Naive thymus-derived CD8-positive, alpha-beta T cell (primary cell): ENCODE measurements at places on chromosomes 11 and 22.
A peak's percentile ranks its signal among the peaks of the same experiment; 100 is the strongest.

DNA sequence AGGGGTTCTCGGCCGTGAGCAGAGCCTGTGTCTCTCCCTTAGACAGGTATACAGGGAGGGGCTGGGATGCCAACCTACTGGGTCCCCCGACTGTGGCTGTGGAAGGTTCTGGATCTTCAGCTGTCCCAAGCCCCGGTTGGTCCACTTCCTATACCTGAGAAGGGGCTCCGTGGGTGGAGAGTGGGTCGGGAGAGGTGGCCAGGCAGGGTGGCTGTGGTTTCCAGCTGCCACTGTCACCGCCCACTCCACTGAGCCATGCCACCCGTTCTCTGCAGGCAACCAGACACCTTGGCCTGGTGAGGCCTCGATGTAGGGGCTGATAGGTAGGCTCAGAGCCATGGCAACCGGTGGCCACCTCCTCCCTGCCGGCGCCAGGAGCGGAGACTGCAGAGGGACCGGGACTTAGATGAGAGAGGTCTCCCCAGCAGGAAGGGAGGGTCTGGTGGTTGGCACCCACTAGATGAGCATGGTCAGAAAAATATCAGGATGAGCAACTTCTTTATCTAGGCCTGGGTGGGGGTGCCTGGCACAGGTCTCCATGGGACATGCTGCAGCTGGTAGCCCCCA lies 53.8 kb downstream of the TRIOBP start:
- no peak for DNase-seq

- DNase-seq, result peak; percentile 49
Observed at GRCh38 chr11:119363851-119364590, 17.5 kb downstream of the USP2 start.

- no peak for DNase-seq
Observed at GRCh38 chr22:44683237-44683636, 18.8 kb upstream of the PRR5 start.

- DNase-seq, result no peak
Observed at GRCh38 chr11:29435421-29435820, 581.4 kb downstream of the KCNA4 start.

DNA sequence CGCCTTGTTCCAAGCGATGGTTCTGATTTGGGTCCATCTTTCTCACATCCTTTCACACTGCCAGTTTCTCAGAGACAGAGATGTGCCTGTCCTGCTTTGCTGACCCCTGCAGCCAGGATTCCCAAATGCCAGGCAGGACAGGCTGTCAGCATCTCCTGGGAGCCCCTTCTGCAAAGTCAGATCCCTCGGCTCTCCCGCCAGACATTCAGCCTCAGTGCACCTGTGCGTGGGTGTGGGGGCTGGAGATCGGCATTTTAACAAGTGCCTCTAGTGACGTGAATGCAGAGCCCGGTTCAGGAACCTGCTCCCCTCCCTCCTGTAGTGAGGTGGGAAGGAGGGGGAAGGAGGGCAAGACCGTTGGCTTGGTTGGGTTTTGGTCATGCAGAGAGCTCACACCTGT lies 108.9 kb upstream of the FGF3 start:
- DNase-seq, result no peak

DNA sequence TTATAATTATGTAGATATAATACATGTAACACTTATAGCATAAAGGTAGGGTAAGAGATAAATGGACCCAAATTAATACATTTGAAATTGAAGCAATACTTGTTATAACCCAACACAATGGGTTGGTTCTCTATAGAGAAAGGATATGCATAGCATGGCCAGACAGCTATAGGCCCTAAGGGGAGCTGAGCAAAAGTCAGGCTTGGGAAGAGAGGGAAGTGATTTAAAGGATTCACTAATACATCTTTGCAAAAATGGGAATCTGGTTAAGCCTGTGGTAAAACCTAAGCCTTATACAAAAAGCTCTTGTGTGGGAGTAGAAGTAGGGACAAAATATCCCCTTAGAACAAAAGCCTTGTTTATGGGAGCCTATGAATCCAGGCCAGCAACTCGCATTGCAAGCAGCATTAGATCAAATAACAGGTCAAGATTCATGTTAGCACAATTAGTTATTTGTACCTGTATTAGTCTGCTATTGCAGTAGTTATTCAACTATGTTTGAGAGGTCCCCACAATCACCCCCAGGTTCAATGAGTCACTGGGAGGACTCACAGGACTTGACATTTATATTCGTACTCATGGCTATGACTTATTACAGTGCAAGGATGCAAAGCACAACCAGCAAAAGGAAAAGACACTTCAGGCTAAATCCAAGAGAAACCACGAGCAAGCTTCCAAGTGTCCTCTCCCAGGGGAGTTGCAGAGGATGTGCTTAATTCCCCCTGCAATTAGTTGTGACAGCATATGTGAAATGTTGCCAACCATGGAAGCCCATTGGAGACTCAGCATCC lies 144.7 kb upstream of the LMO1 start:
- no peak for DNase-seq

DNA sequence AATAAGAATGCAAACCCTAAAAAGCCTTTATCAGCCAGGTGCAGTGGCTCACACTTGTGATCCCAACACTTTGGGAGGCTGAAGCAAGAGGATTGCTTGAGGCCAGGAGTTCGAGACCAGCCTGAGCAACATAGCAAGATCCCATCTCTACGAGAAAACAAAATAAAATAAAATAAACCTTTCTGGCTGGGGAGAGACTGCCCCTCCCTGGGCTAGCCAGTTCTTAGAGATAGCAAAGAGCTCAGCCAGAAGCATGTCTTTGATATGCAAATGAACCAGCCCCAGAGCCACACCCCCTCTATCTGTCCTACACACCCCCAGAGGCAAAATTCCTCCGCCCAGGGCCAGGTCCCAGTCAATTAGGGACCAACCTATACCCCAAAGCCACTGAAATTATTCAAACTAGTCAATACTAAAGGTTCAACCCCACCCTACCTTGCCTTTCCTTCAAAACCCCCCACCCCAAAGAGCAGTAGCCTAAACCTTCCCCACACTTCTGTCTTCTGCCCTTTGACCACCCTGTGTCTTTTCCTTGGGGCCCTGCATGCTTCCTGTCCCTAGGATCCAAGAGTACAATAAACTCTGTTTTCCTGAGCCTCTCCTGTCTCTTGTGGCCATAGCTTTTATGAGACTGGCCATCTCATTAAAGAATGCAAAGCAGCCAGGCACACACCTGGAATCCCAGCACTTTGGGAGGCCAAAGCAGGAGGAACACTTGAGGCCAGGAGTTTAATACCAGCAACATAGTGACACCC lies 37.3 kb upstream of the CXCR5 start:
- DNase-seq, result no peak

DNA sequence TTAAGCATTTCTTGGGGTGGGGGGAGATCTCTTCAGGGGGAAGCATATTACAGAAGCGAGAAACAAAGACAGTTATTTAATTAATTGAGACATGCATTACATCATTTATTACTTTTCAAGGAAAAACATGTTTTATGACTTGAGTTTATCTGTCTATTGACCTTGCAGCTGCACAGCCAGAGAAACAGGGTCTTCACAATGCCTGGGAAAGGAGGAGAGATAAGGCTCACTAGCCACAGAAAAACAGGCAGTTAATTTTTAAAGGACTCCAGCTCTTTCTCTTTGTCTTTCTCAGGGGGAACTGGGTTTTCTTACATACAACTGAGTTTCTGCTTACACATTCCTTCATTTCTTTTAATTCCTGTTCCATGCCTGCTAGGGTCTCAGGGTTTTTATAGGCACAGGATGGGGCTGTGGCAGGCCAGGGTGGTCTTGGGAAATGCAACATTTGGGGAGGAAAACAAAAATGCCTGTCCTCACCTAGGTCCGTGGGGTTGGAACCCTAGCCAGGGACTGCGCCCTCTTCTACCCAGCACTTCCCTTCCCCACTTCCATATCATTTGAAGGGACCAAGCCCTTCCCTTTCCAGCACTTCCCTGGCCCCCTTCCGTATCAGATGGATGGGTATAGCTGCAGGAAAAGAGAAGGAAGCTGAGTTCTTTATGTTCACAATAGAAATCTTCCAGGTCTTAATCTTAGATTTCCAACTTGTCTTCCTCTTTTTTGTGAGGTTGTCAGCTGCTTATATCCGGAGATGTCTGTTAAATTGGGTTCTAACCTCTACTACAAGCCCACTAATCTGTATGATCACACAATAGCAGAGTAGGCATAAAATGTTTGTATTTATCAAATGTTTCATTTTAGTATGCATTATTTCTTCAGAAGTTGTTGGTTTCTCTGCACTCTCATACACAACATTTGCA lies 38.3 kb downstream of the BIRC2 start:
- DNase-seq, result no peak

DNA sequence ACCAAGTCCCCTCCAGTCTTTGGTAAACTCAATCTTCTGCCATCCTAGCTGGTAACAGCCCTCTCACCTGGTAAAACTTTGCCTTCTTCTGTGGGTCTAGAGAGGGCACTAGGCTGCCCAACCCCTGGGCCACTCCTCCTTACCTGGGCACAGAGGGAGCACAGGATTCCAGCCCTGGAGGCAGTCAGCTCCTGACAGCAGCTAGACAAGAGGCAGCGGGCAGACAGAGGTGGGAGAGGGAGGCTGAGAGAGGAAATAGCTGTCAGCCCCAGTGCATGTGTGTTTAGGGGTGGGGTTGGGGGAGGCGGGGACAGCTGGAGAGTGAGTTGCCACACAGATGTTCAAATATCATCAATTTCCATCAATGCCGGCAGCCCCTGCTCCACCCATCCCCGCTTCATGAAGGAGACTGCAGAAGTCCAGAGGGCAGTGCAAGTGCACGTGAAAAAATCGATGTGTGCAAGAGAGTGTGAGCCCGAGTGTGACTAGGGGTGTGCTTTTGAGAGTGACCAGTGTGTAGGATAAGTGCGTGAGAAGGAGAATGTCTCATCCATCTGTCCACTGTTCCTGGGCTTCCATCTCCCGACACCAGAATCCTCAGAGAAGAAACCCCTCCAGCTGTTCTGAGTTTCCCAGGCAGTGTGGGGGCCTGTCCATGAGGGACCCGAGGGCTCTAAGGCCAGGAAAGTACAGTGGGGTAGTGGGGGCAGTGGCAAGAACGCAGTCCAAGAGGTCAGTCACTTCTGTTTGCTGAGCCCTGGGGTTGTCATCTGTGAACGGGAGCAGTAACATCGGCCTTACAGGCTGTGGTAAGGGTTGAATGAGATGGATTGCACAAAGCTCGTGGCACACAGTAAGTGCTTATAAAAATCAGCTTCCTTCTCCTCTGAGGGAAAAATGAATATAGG lies at the start of gene PTGDR2:
Gene PTGDR2 (minus strand): TSS at position 225 of the 908 bp plus-strand sequence. CDS start 2,228 bp downstream, outside the sequence.
- DNase-seq, result no peak

DNA sequence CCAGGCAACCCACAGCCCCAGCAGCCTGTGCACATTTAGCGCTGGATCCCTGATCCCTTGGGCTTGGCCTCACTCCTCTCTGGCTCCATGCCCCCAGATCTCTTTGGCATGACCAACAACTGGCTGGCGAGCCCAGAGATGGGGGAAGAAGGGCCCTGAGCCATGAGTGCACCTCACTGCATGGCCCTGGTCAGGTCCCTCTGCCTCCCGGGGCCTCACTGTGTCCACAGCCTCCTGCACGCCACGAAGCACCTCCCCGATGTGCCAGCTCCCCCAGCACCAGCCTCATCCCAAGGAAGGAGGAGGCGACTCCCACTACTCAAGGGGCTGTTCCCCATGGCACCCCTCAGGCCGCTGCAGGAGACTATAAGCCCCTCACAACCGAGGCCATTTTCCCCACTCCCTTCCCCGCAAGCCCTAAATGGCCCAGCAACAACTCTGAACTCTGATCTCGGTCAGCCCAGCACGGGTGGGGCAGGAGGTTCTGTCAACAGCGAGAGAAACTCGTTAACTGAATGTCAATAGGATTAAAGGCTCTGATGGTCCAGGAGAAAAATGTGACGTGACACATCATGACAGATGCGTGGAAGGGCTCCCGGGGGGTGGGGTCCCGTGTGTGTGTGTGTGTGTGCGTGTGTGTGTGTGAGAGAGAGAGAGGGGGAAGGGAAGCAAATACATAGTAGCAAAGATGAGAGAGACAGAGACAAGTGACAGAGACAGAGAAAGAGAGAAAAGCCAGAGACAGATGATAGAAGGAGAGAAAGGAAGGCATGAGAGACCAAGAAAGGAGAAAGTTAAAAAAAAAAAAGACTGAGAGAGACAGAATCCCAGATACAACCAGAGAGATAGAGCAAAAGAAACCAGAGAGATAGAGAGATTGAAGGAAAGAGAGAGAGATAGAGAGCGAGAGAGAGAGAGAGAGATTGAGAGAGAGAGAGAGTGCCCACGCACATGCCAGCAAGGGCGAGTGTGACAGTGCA lies 28.4 kb upstream of the SYT7 start:
- no peak for DNase-seq

DNA sequence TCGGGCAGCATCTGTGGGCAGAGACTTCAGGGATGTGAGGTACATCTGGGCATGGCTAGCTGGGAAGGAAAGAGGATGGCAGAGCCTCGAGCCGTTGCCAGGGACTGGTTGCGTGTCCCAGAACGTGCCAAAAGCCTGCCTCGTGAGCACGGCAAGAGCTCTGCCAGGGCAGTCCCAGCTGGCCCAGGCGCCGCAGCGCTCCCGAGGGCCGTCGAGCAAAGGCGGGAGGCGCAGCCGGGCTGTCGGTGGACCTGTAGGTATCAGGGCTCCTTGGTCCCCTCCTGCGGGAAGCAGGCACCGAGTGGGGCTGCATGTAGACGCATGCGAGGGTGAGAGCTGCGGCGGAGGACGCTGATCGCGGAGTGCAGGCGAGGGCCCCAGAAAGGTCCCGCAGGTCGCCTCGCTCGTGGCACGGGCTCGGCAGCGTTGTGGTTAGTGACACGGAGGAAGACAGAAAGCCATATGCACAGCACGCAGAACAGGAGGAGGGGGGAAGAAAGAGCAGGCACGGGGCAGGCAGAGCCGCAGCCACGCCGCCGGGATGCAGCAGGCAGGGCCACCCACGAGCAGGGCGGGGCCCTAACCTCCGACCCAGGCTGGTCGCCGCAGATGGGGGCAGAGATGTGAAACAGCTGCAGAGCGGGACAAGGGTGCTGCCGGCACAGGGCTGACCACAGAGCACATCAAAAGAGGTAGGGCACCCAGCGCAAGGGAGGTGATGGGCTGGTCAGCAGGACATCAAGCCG lies 18.0 kb downstream of the LSP1 start:
- peak; percentile 78 for DNase-seq

DNA sequence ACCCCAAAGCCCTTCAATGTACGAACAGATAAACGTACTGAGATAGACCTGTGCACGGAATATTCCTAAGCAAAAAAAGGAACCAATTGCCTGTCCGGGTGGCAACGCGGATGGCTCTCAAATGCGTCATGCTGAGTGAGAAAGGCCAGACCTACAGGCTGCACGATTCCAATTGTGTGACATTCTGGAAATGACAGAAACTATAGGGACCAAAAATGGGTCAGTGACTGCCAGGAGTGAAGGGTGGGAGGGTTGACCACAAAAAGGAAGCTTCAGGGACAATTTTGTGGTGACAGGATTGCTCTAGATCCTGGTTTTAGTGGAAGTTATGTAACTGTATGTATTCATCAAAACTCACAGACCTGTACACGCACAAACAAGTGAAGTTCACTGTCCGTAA lies 24.0 kb upstream of the SYT8 start:
- DNase-seq, result no peak

- no peak for DNase-seq
Observed at GRCh38 chr11:47243454-47243853, 5.2 kb downstream of the ACP2 start.

- peak; percentile 23 for DNase-seq
Observed at GRCh38 chr11:12599408-12600143, 74.6 kb upstream of the TEAD1 start.

GRCh38 chr11:105588001-105588400 lies 21.9 kb upstream of the GRIA4 start:
- DNase-seq, result no peak

GRCh38 chr11:47351156-47352126 lies 1.1 kb downstream of the MYBPC3 start:
- no peak for DNase-seq

- DNase-seq, result no peak
Observed at GRCh38 chr11:70364745-70365543, 33.4 kb upstream of the CTTN start.

- DNase-seq, result no peak
Observed at GRCh38 chr11:132351050-132351449, 980.6 kb downstream of the NTM start.
